ENCODE measurements at places on chromosomes 6 and 20.

DNA sequence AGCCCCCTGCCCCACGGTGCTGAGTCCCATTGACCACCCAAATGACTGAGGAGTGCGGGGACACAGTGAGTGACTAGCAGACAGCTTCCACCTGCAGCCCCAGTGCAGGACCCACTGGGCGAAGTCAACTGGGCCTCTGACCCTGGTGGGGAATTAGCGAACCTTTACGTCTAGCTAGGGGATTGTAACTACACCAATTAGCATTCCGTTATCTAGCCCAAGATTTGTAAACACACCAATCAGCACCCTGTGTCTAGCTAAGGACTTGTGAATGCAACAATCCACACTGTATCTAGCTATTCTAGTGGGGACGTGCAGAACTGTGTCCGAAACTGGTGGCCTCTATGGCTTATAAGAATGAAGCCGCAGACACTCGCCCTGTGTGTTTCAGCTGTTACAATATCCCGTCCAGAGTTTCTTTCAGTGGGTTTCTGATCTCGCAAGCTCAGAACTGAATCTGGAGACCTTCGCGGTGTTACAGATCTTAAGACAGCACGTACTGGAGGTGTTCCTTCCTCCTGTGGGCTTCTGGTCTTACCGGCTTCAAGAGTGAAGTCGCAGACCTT, 21.1 kb upstream of the GMPR start:
- DNase-seq, result no peak

DNA sequence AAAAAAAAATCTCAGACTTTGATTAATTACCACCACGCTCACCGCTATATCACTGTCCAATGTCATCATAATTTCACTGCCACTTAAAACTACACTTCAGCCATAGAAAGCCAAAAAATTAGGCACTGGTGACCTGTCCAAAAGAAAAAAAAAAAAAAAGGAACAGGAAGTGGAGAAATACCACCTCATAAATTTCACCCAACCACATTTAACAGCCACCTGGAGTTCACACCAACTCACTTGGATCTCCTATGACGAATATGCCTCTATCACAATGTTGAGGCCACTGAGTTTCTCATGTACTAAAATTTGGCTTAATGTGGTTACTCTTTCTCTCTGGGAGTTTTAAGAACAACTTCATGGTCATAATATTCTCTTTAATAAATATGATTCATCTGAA, 237.5 kb upstream of the RSPO3 start:
- no peak for DNase-seq

DNA sequence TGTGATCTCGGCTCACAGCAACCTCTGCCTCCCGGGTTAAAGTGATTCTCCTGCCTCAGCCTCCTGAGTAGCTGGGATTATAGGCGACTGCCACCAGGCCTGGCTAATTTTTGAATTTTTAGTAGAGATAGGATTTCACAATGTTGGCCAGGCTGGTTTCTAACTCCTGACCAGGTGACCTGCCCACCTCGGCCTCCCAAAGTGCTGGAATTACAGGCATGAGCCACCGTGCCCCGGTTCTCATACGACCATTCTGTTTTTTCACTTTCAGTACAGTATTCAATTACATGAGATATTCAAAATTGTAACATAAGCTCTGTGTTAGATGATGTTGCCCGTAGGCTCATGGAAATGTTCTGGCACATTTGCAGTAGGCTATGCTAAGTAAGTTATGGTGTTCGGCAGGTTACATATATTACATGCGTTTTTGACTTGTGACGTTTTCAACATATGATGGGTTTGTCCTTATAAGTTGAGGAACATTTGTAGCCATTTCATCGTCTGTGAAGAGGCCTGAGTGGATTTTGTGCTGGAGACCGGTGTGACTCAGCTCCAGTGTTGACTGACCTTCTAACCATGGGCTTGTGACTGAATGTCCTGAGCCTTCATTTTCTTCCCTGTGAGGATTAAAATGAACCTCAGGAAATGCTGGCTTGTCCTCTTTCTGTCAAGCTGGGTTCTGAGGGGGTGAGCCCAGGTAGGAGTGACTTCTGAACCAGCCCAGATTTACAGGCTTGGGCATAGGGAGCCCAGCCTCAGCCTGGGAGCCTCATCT, 12.2 kb downstream of the PPARD start:
- DNase-seq, result no peak

DNA sequence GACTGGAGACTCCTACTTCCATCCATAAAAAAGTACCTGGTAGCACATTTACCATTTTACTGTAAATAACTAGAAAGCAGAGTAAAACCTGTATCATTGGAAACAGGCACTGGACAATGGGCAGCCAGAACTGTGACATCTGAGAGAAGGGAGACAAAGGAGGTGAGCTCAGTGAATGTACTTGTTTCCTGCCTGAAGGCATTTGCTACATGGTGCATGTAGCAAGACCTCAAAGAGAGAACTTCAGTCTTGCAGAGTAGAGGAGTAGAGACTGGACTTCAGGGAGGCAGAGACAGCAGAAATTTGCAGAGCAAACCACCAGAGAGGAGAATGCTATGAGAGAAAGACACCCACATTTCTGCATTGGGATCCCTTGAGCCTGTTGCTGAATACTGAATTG, 171.0 kb upstream of the CCN2 start:
- no peak for DNase-seq

DNA sequence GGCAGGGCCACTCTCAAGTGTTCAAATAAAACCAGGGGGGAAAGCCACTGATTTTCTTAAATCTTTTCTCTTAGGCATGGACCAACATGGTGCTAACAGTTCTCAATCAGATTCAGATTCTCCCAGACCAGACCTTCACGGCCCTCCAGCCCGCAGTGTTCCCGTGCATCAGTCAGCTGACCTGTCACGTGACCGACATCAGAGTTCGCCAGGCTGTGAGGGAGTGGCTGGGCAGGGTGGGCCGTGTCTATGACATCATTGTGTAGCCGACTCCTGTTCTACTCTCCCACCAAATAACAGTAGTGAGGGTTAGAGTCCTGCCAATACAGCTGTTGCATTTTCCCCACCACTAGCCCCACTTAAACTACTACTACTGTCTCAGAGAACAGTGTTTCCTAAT, 41.5 kb upstream of the SMIM28 start:
- DNase-seq, result no peak

DNA sequence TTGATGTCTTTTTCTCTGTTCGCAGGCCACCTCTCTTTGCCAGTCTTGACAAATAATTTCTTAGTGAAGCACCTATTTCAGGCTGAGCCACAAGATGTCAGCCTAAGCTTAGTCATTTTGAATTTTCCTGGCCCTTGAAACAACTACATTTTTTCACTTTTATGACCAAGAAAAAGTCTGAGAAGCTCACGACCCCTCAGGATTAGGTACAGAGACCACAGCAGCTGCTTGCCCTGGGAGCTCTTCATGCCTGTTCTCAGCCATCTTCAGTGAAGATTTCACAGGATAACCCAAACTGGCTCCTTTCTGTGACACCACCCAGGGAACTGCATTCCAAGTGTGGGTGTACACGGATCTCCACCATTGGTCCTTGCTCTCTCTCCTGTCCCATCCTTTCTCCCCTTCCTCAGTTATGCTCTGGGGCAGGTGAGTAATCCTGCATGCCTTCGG, 38.4 kb upstream of the SPTLC3 start:
- DNase-seq, result peak; percentile 65

- DNase-seq, result no peak
These were observed 25.1 kb downstream of the PXDC1 start for GRCh38 chr6:3726421-3726820.

GRCh38 chr20:47352332-47353238, 3.9 kb downstream of the ZMYND8 start:
- peak; percentile 73 for DNase-seq

DNA sequence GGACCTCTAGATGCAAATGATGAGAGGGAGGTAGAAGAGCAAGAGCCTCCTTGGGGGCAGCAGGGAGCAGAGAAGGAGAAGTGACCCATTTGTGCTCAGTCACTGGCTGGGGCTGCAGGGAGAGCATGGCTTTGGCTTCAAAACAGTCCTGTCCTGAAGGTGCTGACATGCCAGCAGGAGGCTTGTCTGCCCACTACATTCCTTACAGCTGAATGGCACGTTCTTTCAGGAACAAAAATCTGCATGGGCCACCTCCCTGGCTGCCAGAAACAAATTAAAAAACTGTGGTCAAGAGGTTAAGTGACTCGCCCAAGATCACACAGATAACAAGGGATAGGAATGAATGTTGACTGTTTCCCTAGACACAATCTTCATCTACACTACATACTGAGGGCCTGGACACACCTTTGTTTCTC, 188.8 kb downstream of the HIVEP2 start:
- DNase-seq, result peak; percentile 51

- DNase-seq, result no peak
These were observed 60.0 kb downstream of the PRL start for GRCh38 chr6:22236626-22237414.

- no peak for DNase-seq
These were observed 246.5 kb downstream of the RIMS1 start for GRCh38 chr6:72132851-72133250.

- DNase-seq, result no peak
These were observed 36.1 kb upstream of the TGM3 start for GRCh38 chr20:2259731-2260130.

DNA sequence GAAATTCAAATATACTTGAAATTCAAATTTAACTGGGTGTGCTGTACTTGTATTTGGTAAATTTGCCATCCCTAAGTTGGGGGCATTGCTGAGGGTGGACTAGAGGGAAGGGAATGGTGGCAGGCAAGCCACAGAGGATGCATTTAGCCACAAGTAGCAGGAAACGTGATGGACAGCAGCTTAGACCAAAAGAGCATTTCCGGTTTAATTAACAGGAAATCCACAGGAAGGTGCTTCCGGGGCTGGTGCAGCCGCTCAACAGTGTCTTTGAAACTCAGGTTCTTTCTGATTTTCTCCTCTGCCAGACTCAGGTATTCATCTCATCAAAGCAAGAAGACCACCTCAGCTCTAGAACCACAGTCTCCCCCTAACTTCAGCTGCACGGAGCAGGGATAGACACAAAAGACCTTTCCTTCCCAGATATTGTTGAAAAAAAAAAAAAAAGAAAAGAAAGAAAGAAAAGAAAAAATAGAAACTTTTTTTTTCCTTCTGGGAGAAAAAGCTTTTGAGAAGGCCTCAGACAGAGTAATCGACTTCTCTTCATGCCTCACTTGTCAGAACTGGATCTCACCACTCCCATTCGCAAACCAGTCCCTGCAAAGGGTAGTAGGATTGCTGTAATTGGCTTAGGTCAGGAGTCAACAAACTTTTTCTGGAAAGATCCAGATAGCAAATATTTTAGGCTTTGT, 8.0 kb upstream of the BCAS1 start:
- no peak for DNase-seq

DNA sequence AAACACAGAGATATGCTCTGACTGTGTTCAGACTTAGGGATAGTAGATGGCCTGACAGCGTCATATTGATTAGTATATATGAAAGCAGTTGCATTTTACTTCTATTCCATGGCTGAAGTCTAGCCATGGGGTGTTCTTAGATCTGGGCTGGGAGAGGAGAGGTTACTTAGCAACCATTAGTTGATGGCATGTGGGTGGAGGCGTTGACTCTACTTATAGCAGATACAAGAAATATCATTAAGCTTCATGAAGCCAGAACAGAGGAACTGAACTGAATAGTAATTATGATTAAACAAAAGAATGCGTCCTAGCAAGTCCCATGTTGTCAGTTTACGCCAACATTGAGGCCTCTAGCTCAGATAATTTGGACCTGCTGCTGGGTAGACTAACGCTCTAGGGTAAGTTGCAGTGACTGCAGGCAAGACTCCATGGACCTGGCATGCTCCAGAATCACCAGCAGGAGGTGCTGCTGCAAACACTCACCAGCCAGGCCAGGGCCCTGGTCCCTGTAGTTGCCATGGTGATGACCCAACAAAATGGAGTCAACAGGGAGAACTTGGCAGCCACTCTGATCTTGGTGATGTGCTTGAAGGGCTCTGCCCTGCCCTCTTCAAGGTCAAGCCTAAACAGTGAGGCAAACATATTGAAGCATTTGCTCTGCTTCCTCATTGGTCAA, 477.3 kb downstream of the PREX1 start:
- DNase-seq, result peak; percentile 22

GRCh38 chr20:43513931-43514647, 6.6 kb downstream of the L3MBTL1 start:
- peak; percentile 99 for DNase-seq

DNA sequence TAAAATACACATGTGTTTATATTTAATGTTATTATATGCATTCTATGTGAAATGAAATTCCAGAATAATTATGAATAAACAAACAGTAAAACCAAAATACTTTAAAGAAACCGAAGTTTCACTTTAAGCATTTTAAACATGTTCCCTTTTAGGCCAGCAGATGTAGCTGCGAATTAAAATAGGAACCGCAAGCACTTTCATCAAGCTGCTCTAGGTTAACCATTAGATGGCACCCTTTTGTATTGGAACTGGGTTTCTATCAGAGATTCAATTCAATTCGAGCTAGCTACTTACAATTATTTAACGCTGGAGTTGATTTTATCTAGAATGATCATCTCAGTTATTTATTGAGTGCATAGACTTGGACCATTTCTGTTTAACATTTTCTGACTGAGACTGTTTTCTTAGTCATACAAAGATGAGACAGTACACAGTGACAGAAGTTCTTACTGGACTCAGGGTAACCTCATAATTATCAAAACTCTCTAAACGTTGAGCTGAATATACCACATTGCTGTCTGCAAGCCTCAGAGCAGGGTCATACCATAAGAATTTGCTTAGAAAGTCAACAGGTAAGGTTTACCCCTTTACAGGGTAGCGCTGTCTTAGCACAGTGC, 8.5 kb downstream of the TMEM242 start:
- peak; percentile 86 for DNase-seq

DNA sequence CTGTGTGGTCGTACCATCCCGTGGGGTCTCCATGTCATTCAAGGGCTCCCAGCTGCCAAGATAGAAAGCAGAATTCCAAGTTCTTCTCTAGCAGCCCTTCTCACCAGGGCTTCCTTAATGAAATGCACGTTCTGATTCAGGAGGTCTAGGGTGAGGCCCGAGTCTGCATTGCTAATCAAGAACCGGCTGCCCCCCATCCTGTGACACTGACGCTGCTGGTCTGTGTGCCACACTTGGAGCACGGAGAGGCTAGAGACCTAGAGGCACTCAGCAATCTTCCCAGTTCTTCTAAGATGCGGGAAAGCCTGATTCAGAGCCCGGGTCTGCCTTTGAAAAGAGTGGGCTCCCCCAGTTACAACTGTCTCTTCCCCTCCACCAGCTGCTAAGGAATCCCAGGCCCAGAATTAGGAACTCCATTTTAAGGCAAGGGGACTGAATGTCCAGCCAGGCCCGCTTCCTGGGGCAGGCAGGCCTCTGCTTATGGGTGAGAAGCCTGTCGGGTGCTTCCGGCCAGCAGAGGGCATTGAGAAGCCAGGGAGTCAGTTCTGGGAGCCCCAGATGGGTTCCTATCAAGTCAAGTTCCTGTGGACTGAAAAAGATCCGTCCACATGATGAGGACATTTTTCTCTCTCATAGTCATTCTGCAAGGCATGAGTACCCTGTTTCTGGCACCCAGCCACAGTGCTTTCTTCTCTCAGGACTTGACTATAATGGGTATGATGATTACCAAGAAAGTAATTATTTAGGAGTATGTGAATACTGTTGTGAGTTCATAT, 69.8 kb upstream of the RIN2 start:
- DNase-seq, result peak; percentile 85

DNA sequence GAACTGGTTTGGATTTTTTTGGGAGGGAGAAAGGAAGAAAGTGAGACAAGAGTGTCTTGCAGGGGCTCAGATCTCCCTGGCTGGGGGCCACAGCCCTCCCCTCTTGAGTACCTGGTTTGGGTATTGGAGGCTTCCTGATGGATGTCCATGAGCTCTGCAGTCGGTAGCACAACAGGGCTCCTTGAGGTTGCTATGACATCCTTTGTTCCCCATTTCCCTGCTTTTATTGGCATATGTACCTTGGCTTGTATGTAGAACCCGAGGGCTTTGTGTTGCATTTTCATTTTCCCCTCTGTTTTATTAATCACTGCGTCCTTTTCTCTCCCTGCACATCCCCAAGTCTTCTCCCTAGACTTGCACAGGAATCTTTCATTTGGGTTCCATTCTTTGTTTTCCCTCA, 355.5 kb upstream of the TSHZ2 start:
- DNase-seq, result no peak

Measured in cardiac muscle cell (in vitro differentiated cells and primary cell).